ENCODE measurements at places on chromosomes 4 and X.

GRCh38 chrX:2479420-2479780, 21.4 kb downstream of the DHRSX start:
- DNase-seq = no peak

- DNase-seq = no peak
Measured at GRCh38 chr4:92812652-92813051, 508.9 kb downstream of the GRID2 start.

DNA sequence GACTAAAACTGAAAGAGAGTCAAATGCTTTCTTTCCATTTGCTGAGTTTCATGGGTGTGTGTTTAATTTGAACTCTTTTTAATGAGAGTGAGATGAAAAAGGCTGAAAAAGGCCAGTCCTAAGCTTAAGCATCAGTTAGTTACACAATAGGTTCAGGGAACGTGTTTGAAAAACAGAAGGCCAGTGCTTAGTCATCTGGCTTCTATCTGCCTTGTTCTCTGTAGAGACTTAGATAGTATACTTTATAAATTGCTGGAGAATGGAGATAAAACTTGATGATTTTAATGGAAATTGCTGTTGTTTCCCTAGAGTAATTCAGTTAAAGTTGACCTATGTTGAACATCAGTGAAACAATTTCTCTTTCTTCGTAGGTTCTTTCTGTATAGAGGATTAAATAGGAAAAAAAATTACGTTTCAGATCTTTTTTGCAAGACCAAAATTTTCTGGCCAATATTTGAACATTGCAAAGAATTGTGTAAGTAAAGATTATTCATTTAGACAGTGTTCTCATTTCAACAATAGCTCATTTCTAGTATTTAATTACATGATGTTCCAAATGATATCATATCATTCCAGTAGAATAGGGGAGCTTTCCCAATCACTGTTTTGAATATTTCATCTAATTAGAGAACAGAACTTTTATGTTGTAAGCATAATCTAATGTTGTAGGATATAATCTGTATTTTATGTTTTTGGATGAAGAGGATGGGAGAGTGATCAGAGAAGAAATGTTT, 1088.8 kb downstream of the ADGRL3 start:
- DNase-seq = no peak

- no peak for DNase-seq
Measured at GRCh38 chrX:112025753-112026152, 56.8 kb downstream of the TRPC5 start.

DNA sequence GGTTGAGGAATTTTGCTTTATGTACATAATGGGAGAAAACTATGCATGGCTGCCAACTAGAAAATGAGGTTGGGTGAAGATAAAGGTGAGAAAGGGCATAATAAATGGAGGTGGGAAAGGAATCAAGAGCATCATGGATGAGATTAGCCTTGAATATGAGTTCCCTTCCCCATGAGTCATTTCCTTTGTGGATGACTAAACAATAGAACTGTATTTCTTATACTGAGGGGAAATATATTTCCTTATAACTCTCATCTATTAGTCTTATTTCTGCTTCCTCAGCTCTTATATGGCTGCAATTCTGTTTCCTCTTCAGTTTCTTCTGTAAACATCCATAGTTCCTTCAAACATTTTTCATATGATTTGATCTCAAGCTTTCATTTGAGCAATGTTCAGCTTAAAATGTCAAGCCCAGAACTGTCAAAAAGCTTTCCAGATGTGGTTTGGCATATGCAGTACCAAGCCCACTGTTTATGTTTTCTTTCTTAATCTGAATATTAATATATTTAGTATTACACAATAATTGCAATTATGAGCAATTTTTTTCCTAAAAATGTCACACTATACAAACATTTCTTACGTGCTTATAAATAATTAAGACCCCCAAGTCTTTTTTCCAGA, 100.7 kb upstream of the GRPR start:
- no peak for DNase-seq

- no peak for DNase-seq
Measured at GRCh38 chr4:118941799-118942198, 53.1 kb downstream of the SYNPO2 start.

- DNase-seq = no peak
Measured at GRCh38 chr4:139392797-139393196, 61.1 kb upstream of the RAB33B start.

DNA sequence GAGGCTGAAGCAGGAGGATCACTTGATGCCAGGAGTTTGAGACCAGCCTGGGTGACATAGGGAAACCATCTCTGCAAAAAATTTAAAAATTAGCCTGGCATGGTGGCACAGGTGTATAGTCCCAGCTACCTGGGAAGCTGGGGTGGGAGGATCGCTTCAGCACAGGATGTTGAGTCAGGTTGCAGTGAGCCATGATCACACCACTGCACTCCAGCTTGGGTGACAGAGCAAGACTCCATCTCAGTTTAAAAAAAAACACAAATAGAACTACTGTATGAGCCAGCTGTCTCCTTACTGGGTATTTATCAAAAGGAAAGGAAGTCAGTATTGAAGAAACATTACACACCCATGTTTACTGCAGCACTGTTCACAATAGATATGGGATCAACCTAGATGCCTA, 138.7 kb downstream of the RAP1GDS1 start:
- no peak for DNase-seq

GRCh38 chrX:107716816-107717700, 58.5 kb downstream of the TSC22D3 start:
- DNase-seq = peak; percentile 83

GRCh38 chr4:76904646-76905190, 6.8 kb upstream of the SOWAHB start:
- no peak for DNase-seq

- DNase-seq = no peak
Measured at GRCh38 chrX:47629419-47630200, at the start of gene CFP. CFP (minus strand) TSS chrX:47629930; CDS start chrX:47629844, 86 bp downstream.

DNA sequence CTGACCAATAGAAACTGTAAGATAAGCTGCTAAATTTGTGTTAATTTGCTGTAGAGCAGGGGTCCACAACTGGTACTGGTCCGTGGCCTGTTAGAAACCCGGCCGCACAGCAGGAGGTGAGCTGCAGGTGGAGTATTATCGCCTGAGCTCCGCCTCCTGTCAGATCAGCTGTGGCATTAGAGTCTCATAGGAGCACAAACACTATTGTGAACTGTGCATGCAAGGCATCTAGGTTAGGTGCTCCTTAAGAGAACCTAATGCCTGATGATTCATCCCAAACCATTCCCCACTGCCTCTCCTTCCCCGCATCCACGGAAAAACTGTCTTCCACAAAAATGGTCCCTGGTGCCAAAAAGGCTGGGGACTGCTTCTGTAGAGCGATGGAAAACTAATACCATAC, 19.7 kb downstream of the FBXW7 start:
- DNase-seq = no peak

GRCh38 chr4:83906561-83906960, 370.7 kb downstream of the GPAT3 start:
- DNase-seq = no peak

GRCh38 chr4:948101-948935, 16.1 kb downstream of the TMEM175 start:
- DNase-seq = no peak

DNA sequence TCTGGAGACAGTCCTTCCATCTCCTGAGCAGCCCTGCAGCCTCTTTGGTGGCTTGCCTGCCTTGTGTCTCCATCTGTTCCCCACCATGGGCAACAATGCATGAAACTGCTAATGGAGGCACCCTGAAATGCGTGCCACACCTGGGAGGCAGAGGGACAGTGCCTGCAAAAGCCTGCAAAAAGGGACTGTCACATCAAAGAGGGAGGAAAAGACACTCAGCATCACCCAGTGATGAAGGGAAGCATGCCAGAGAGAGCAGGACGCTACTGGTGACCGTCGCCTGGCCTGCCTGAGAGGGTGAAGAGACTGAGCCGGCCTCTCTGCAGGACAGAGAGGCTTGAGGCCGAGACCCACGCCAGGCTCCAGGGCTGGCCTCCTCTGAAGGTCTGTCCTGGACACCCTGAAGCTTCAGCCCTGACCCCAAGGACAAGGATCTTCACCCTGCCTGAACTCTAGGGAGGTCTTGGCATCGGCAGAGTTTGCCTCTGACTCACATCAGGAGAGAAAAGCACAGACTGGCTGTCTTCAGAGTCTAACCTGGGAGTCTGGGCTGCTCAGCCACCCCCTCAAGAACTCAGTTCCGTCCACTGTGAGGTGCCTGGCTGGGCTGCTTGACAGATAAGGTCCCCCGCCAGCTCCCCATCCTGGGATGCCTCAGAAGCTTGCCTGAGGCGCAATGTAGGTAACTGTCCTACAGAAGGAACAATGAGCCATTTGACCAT, 8.1 kb downstream of the ACSL1 start:
- DNase-seq = no peak

GRCh38 chr4:105126311-105127169, 20.1 kb upstream of the TET2 start:
- no peak for DNase-seq

DNA sequence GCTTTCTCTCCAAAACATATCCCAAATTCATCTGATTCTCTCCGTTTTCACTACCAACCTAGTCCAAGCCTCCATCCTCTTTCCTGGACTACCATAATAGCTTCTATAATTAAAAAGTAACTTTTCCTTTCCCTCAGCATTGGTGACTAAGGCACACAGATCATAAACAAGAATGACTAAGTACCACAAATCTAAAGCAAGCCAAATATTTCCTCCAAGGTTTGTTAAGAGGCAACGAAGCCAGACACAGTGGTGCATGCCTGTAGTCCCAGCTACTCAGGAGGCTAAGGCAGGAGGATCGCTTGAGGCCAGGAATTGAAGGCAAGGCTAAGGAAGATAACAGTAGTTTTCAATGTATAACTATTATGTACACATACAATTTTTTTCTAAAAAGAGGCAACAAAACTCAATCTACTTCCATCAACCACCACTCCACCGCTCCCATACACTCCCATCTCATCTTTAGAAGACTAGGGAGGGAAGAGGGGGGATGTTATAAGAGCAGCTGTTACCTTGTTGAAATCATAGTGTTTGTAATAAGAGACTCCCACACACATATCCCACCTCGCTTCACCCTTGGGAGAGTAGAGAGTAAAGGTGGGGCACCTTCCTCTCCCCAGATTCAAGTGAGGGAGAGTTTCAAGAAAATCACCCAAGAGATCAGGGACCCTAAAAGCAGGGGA, 4.2 kb upstream of the JCHAIN start:
- DNase-seq = no peak

DNA sequence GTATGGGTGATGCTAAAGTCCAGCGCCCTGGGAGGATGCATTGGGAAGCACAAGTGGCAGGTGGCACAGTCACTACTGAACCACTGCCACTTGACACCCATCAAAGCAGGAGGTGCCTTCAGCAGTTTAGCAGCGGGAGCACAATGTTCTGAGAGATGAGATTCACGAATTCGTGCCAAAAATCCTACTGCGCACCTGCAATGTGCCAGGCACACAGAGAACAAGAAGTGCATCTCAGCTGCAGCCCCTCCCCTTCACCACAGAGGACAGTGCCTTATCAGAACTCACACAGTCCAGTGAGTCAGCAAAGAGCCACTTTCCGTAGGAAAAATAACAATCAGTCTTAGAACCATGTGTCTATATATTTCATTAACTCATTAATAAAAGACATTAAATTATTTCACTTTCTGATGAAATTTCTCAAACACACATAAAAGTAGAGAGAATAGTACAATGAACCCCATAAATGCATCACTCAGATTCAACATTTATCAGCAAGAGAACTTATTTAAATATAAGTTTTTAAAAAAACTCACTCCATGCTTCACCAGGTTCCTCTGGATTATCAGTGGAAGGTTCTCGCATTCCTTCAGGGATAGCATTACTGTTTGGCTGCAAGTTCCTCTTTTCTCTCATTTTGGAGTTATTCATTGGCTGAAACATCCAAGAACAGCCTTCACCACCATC, 47.0 kb downstream of the BEND2 start:
- no peak for DNase-seq

DNA sequence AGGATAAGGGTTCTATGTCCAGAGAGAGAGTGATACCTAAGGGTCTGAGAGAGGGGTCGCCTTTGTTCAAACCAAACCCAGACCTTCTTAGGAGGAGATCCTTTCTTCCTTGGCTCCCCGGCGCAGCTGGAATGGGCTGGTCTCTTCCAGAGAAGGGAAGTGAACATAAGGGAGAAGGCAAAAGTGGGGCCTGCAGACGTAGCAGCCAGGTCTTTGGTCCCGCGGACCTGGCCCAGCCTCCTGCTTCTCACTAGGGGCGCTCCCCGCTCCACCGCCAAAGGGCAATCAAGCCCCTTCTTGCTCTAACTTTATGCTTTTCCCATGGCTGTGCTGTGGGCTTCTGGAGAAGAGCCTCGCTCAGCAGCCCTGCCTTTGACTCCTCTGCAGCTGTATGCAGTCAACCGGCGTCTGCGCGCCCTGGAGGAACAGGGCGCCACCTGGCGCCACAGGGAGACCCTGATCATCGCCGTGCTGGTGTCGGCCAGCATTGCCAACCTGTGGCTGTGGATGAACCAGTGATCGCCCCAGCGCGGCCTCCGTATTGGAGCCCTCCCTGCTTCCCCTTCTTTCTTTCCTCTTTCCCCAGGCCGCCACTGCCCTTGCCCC, 6.5 kb downstream of the FATE1 start:
- no peak for DNase-seq

DNA sequence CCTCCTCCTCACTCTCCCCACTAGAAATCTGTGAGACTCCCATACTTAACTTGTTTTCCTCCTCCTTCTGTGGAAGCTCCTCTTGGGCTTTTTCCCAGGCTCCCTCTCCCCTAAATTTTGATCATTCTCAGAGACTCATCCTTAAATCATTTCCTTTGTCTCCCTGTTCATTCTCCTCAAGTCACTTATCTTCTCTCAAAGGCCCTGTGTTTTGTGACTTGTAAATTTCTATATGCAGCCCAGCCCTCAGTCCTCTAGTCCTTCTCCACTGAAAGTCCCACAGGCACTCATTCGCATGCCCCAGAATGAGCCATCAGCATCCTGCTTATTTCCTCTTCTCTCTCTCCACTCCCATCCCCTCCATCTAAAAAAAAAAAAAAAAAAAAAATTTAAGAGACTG, 171.8 kb downstream of the SOWAHB start:
- no peak for DNase-seq

DNA sequence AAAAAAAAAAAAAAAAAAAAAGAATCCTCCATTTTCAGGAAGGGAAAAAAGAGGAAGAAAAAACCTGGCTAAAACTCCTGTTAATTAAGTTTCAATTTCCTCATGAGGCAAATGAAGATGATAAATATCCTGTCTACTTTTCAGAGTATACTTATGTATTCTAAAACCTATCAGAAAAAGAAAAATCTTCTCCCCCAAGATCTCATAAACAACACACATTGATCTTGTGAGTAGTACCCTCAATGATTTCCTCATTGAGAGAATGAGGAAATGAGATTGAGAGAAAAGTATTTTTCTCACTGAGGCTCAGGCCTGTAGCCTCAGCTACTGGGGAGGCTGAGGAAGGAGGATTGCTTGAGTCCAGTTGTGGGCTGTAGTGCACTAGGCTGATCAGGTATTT, 146.7 kb downstream of the TET2 start:
- no peak for DNase-seq

DNA sequence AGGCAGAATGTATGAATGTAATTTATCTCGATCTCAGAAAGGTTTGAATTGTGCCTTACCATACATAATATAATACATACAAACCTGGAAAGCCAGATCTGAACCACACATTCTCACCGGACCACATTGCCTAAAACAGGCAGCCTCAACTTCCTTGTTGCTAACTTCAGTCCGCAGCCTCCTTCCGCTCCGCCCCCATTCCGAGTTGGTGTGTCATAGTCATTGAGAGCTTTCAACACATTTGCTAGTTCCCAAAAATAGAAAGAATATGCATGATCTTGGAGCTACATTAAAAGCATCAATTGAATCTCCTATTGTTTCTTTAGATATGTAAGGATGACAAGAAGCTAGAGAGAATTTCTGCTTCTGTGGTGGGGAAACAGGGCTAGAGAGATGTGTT, 127.2 kb downstream of the ARHGEF9 start:
- no peak for DNase-seq

Measured in stimulated activated CD4-positive, alpha-beta T cell treated with anti-CD3 and anti-CD28 coated beads, Interleukin-15, amount 100 ng/mL, for 24 hours (primary cell).